CD4-positive, CD25-positive, alpha-beta regulatory T cell (primary cell): ENCODE measurements at places on chromosomes 5 and 9. TPM values are rescaled to one million over a fixed set of nuclear protein-coding genes. Genes with fewer than 3 reads are reported as not detected.
A peak's percentile ranks its signal among the peaks of the same experiment; 100 is the strongest.

The ARL14EPL gene
- not detected for polyA plus RNA-seq

The SARDH gene
- 9.7 TPM for polyA plus RNA-seq

DNA sequence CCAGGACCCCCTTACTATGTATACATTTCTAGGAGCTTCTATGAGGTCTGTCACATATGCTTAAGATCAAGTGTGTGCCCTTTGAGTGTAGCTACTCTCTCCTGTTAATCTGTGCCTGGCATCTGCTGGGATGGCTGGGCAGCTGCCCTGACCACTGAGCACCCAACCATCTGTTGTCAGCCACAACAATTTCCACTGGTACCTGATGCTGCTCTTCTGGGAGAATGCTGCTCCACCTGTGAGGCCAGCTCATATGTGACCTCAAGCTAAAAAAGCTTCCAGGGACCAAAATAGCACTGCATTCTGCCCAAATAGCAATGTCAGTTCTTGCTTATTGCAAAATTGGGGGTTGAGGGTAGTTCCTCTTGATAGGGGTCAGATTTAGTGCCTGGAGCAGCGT lies 595.6 kb downstream of the RAB3C start:
- no peak for DNase-seq

DNA sequence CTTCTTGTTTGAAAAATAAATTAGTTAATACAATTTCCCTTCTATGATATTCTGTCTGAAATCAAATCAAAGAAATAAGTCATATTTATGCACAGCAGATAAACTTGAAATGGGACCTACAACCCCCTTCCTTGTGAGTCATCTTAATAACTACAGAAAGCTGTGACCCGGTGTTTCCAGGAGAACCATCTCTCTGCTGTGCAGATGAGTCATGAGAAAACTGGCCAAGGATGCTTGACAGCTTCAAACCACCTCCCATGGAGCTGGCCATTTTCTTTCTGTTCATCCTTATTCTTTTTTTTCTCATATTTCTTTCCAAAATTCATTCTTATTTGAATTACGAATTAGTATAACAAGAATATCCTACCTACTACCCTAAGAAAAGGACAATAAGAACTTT lies 43.4 kb upstream of the NR4A3 start:
- DNase-seq, result no peak

GRCh38 chr5:119315516-119315949 lies 40.3 kb upstream of the TNFAIP8 start:
- peak; percentile 65 for DNase-seq

GRCh38 chr5:150672237-150672883 lies 11.3 kb downstream of the MYOZ3 start:
- DNase-seq, result no peak

The PCDHGB6 gene
- not detected for polyA plus RNA-seq

The CMBL gene
- polyA plus RNA-seq, result not detected

DNA sequence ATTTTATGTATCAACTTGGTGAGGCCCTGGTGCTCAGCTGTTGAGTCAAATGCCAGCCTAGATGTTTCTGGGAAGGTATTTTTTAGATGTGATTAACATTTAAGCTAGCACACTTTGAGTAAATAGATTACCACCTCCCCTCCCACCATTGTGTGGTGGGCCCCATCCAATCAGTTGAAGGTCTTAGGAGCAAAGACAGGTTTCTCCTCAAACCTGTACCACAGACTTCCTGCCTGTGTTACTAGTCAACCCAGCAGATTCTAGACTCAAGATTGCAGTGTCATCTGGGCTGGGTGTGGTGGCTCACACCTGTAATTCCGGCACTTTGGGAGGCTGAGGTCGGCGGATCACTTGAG lies 33.8 kb downstream of the MRPL36 start:
- DNase-seq, result no peak

- DNase-seq, result no peak
These were observed 201.5 kb downstream of the C9orf50 start for GRCh38 chr9:129419382-129419899.
